IMR-90 (cell line): ENCODE measurements at places on chromosomes 7 and 10. TPM values are rescaled to one million over a fixed set of nuclear protein-coding genes. Genes with fewer than 3 reads are reported as not detected.

Gene OR2A2
- not detected in 2 replicates for polyA plus RNA-seq

Gene IFIT3
- polyA plus RNA-seq: 2.8 and 3.5 TPM in 2 replicates

Gene AZGP1
- polyA plus RNA-seq: not detected in 2 replicates

Gene GFRA1
- polyA plus RNA-seq: 9.3 and 9.5 TPM in 2 replicates

Gene FAM13C
- polyA plus RNA-seq: 1.1 and 1.6 TPM in 2 replicates

Gene PPP1R3A
- polyA plus RNA-seq: not detected in 2 replicates

Gene JAZF1
- 8.6 and 10.5 TPM in 2 replicates for polyA plus RNA-seq

Gene NUTM2E
- polyA plus RNA-seq: not detected in 2 replicates

Gene POLR3A
- 11.9 TPM in 2 replicates for polyA plus RNA-seq

Gene NCF1
- polyA plus RNA-seq: not detected in 2 replicates

Gene GIMAP5
- polyA plus RNA-seq: not detected in 2 replicates

Gene GJD4
- 0.06 TPM in 1 of 2 replicates, not detected in the other for polyA plus RNA-seq
